ENCODE measurements at places on chromosomes 12 and 14.
A peak's percentile ranks its signal among the peaks of the same experiment; 100 is the strongest.

- DNase-seq, result no peak
Measured at GRCh38 chr14:51744372-51745130, 92.8 kb downstream of the FRMD6 start.

- peak; percentile 64 for DNase-seq
Measured at GRCh38 chr12:64181430-64182291, 40.4 kb downstream of the KICS2 start.

GRCh38 chr12:91023326-91024004 is 18.7 kb upstream of the EPYC start:
- no peak for DNase-seq

DNA sequence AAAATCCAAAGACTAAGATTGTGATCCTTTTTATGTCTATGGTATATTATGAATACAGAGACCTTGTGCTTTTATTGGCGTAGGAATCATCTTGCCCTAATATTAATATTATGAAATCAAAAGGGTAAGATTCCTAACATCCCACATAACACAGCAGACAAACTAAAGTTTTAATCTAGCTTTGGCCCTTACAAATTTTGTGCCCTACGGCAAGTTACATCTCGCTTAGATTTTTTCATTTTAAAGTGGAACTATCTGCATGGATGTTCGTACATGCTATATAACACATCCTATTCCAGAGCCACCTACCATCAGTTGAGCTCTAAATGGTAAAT is 217 bp upstream of the SMIM10L1 start:
- DNase-seq, result no peak

DNA sequence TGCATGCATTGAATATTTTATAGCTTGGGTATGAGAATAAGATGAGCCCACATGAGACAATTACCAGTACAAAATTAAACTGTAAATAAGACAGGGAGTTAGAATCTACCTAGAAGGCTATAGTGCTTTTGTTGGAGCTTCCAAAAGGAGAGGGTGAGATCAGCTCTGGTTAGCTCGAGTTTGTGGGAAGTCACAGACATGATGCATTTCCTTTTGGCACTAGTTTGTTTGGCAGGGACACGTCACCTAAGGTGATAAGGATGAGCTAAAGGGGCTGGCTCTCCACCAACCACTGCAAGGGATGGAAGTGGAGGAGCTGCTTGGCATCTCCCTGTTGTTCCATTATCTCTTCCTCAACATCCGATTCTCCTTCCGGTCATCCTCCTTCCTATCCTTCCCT is 48.5 kb upstream of the CPM start:
- peak; percentile 21 for DNase-seq

DNA sequence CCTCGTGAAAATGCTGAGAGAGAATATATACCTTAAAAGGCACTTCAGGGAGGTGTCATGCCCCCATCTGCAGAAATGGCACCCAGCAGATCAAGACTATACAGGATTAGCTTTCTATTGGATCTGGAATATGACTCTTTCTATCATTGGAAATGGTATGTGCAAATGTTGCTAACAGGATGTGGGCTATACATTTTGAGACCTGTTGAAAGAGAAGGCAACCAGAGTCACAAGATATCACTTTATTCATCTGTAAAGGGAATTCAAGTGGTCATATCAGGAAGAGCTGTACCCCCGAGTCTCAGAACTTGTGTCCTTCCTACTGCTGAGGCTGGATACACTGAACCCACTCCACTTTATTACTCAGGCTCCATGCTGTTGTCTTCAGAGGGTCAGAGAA is 46.1 kb upstream of the FRMD6 start:
- DNase-seq, result no peak

- DNase-seq, result no peak
Measured at GRCh38 chr12:3614806-3615466, 123.9 kb downstream of the PRMT8 start.

- DNase-seq, result no peak
Measured at GRCh38 chr12:93972411-93973208, 175.8 kb upstream of the PLXNC1 start.

GRCh38 chr12:49962861-49963765 is 1.4 kb downstream of the AQP5 start:
- DNase-seq, result peak; percentile 79

GRCh38 chr12:31326736-31327659 is 1.0 kb upstream of the SINHCAF start:
- no peak for DNase-seq

DNA sequence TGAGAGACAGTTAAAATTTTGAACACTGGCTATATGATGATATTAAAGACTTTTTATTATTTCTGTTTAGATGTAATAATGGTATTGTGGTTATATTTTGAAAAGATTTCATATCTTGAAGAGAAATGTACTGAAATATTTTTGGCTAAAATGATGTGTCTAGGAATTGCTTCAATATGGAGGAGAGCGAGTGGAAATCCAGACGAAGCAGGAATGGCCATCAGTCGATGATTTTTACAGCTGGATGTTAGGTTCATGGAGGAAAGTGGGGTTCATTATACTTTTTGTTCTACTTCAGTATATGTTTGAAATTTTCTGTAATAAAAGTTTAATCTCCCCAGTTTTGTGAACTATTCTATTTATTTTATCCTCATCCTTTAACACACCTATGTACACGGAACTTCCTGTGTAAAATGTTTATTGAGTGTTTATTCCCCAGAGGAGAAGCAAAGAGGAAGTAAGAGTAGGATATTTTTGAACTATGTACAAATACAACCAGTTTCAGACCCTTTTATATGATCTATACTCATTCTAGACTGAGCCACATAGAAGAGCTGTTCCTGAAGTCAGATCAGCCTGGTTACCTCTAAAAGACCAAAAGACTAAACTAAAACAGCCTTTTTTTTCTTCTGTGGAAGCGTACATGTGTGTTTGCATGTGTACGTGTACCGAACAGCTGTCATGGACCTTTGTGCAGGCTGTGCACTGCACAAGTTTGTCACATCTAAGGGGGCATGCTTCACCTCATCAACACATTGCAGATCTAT is 211.0 kb upstream of the NUDT4 start:
- DNase-seq, result no peak

- DNase-seq, result no peak
Measured at GRCh38 chr12:26034371-26035142, 76.1 kb downstream of the RASSF8 start.

DNA sequence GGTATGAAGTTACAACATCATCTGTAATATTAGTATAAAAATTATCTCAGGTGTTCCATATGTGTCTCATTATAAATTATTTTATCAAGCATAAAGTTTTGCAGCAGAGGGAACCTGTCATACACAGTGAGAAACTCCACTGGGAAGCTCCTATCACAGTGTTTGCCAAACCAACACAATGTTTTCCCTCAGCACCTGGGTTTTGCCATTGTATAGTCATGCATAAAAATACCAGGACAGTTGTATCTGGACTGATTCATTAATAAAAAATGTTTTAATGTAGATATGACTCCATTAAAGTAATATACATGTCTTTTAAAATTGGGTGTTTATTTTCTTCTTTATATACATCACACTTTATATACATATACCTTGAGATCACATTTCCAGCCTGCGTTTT is 56.6 kb downstream of the METTL25 start:
- no peak for DNase-seq

DNA sequence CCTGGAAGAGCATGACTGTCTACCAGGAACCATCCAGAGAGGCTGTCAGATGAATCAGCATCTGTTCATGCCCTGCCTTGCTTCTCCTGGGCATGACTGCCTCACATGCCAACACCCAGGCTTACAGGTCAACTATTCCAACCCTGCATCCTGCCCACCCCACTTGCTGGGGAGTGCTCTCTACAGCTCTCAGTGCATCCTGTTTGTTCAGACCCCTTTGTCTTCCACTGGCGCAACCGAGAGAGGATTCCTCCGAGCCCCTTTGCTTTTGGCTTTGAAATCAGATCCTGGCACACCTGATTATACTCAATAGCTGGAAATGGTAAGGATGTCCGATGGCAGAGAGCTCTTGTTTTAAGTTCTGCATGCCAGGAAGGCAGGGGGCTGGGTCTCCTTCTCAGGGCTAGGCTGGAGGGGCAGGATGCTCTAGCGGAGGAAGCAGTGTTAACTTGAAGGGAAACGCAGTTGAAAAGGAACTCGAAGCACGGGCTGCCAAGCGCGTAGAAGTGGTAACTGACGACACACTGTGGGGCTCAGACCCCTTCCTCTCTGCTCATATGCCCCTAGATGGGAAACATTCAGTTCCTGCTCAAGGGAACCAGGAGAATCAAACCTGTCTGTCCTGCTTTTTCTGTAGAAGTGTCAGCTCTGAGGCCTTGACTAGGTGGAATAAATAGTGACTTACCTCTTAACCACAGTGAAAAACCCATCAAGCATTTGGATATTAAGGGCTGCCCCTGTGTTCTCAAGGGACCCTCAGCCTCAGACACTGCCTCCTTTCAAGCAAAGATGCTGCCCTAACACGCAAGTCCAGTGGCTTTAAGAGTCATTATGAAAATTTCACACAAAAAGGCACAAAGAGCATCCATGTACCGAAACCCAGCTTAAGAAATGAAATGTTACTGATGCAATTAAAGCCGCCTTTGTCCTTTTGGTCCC is 297.5 kb downstream of the ZFP36L1 start:
- DNase-seq, result peak; percentile 23

DNA sequence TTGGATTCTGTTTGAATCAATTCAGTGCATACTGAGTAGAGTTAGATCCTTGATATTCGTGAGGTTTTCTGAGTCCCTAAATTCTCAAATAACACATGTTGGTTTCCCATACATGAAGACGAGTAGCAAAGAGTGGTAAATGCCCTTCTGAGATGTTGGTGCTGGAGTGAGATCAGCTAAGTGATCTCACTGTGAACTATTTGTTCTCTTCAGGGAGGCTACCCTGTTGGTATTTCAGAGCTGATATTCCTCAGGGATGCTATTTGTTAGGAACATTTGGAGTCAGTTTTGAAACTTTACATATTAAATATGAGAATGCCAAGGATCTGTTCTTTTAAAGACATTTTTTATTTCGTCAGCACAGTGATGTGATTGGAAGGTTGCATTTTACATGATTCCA is 54.7 kb downstream of the SUSD6 start:
- DNase-seq, result peak; percentile 1

DNA sequence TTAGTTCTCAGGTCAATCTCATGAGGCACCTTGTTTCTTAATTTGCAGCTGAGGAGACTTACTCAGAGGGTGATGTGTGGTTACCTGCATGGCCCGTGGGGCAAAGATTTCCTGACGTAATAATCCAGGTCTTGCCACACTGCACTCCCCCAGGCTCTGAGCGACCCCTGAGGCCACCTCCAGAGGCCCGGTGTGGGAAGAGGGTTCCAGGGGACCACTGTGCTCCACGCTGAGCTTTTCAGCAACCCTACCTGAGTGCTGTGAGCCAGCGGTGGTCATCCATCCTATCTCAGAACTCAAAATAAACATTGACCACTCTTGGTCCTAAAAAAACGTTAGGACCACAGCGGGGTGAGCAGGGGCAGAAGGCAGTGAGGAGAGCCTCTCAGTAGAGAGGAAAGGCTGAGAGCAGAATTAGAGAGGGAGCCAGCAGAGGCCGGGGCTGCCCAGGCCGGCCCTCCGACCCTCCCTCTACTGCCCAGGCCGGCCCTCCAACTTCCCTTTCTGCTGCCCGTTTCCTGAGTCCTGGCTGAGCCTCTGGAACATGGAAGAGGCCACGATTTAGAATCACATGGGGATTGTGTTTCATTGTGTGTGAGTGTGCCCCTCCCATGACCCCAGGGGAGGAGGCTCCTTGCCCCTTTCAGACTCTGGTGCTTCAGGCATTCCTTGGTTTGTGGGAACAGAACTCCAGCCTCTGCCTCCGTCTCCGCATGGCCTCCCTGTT is 188.2 kb upstream of the DIO3 start:
- DNase-seq, result no peak

GRCh38 chr12:104473374-104473983 is 16.7 kb downstream of the CHST11 start:
- DNase-seq, result no peak

GRCh38 chr12:99948370-99948769 is 36.4 kb downstream of the ANKS1B start:
- no peak for DNase-seq

DNA sequence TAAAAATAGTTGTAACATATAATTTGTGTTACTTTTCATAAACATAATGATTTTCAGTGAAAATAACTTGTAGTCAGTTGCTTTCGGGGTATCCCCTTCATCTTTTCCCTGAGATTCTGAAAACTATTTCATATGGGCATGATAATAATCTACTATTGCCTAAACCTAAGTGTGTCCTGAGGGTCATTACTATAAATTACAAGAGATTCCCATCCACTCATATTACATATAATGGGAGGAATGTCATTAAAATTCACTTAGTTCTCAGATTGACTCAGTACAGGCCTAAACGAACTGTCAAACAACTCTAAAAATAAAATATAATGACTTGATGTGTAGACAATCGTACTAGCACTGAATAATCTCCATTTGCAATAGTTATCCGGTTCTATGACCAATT is 72.7 kb downstream of the PTPRR start:
- no peak for DNase-seq

DNA sequence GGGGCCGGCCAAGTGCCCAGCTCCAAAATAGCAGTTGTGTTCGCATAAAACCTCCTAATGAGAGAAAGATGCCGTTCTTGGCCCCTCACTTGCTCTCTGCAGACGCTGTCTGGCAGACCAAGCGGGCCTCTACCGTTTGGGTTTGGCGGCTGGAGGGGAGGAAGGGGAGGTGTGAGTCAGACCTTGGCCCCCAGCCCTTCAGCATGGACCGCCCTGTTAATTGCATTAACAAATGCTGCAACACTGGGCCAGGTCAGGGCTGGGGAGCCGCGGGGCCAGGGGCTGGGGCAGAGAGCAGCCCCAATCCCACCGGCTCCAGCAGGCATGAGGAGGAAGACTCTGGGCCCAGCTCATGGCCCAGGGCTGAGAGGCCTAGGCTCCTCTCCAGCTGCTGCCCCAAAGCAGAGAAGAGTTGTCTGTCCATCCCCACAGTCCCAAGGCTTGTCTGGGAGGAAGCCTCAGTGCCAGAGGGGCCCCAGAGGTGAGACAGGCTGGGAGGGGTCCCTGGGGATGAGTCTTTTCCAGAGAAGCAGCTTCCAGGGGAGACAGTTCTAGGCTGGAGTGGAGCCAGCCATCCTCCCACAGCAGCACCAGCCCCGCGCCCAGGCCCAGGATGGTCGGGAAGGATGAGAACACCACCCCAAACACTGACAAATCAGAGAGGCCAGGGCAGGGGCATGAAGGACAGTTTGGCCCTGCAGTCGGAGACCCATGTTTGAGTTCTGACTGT is 16.9 kb downstream of the LTBP2 start:
- DNase-seq, result no peak

- no peak for DNase-seq
Measured at GRCh38 chr12:111045941-111046340, 125.6 kb upstream of the MYL2 start.

GRCh38 chr14:93305725-93306418 is 27.0 kb downstream of the BTBD7 start:
- DNase-seq, result no peak

DNA sequence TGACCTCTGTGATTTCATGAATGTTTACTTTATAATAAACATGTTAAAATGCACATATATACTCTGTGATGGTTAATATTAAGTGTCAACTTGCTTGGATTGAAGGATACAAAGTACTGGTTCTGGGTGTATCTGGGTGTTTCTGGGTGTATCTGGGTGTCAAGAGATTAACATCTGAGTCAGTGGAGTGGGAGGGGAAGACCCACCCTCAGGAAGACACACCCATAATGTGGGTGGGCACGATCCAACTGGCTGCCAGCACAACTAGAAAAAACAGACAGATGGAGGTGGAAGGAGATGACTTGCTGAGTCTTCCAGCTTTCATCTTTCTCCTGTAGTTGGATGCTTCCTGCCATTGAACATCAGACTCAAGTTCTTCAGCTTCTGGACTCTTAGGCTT is 11.9 kb downstream of the NUP37 start:
- DNase-seq, result no peak

- no peak for DNase-seq
Measured at GRCh38 chr12:29376118-29376517, 4.9 kb downstream of the ERGIC2 start.

GRCh38 chr12:100573292-100574186 is at the start of gene GAS2L3:
Gene GAS2L3, plus strand, starts transcription at chr12:100573684. Its CDS starts 21,221 bp downstream, at chr12:100594905.
- DNase-seq, result peak; percentile 92
